Activated T-helper 1 cell treated with anti-CD3 and anti-CD28 coated beads, Interleukin-12 subunit alpha, Interleukin-12 subunit beta, Interleukin-2, Interleukin-4 antibody, amounts not matched to agents 30 ng/mL and 10 ng/mL and 1 ng/mL, durations not matched to agents 14 hours and 24 hours and 36 hours (primary cell): ENCODE measurements at places on chromosomes 2 and 18. TPM values are rescaled to one million over a fixed set of nuclear protein-coding genes. Genes with fewer than 3 reads are reported as not detected.
A peak's percentile ranks its signal among the peaks of the same experiment; 100 is the strongest.

- DNase-seq = no peak
- no peak overlapping the region for H3K27ac ChIP-seq
- peaks cover 7% of the 10 kb centered on the region for H3K36me3 ChIP-seq
Measured at GRCh38 chr2:203973000-203973399, 36.4 kb downstream of the ICOS start.

GRCh38 chr2:185299867-185300266 lies 438.7 kb upstream of the FSIP2 start:
- H3K4me3 ChIP-seq = no peak overlapping the region
- no peaks in the 10 kb centered on the region for H3K36me3 ChIP-seq
- no peaks in the 10 kb centered on the region for H3K4me1 ChIP-seq
- no peak overlapping the region for H3K27ac ChIP-seq
- H3K27me3 ChIP-seq = no peaks in the 10 kb centered on the region
- no peak for DNase-seq

The AKAIN1 gene
- not detected in 2 replicates for total RNA-seq

DNA sequence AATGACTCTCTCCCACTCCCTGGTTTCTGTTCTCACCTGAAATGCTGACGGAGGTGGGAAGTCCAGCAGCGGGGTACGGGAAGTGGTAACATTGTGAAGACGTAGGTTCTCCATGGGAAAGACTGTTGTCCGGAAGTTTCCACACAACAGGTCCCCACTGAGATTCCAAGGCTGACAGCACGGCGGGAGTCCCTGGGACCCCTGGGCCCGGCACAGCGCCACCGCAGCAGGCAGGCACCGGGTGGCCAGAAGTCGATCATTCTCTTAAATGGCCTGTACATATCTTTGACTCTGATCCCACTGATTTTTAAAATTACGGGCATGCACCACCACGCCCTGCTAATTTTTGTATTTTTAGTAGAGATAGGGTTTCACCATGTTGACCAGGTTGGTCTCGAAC lies 201.0 kb upstream of the SALL3 start:
- H3K27ac ChIP-seq = no peak overlapping the region
- DNase-seq = no peak
- H3K4me1 ChIP-seq = no peaks in the 10 kb centered on the region
- no peaks in the 10 kb centered on the region for H3K27me3 ChIP-seq
- H3K4me3 ChIP-seq = no peak overlapping the region

The PTPRM gene
- total RNA-seq = 10.4 and 10.7 TPM in 2 replicates

DNA sequence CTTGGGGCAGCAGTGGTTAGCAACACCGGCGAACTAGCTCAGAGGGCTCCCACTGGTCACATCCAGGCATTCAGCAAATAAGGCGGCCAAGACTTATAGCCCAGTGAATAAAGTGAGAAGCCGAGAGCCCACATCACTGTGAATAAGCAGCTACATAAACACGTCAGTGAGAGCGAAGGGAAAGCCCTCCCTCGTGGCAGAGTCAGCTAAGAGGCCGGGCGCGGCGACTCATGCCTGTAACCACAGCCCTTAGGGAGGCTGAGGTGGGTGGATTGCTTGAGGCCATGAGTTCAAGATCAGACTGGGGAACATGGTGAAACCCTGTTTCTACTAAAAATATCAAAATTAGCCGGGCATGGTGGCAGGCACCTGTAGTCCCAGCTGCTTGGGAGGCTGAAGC lies 5.2 kb downstream of the D2HGDH start:
- H3K4me1 ChIP-seq = peaks cover 24% of the 10 kb centered on the region
- peak overlapping the region; percentile 67 for H3K27ac ChIP-seq
- H3K27me3 ChIP-seq = peaks cover 3% of the 10 kb centered on the region
- H3K4me3 ChIP-seq = peak overlapping the region; percentile 54

DNA sequence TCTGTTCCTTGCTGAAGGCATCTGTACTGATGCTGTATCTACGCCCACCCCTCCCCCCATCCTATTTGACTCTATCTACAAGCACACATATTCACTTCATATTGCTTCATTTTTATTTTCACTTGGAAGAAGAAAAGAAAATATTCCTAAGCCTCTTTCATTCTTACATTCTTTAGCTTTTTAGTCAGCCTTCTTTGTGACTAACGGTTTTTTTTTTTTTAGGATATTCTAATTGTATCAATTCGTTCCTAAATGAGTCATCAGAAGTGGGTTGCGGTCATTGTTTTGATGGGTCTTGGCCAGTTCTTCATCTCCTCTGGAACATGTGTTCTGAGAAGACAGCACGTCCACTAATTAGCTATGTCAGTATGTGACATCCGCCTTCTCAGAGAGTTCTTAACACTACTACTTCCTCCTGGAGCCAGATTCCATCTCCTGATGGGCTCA lies 88.7 kb downstream of the MYO1B start:
- no peak overlapping the region for H3K4me3 ChIP-seq
- H3K27me3 ChIP-seq = no peaks in the 10 kb centered on the region
- no peaks in the 10 kb centered on the region for H3K4me1 ChIP-seq
- H3K36me3 ChIP-seq = peaks cover 7% of the 10 kb centered on the region
- DNase-seq = no peak
- no peak overlapping the region for H3K27ac ChIP-seq

The ARHGEF4 gene
- total RNA-seq = 0.05 and 0.10 TPM in 2 replicates

- DNase-seq = no peak
- no peaks in the 10 kb centered on the region for H3K27me3 ChIP-seq
- H3K4me1 ChIP-seq = no peaks in the 10 kb centered on the region
Measured at GRCh38 chr2:129735576-129735975, 243.9 kb upstream of the RAB6C start.

The MC4R gene
- not detected in 2 replicates for total RNA-seq

DNA sequence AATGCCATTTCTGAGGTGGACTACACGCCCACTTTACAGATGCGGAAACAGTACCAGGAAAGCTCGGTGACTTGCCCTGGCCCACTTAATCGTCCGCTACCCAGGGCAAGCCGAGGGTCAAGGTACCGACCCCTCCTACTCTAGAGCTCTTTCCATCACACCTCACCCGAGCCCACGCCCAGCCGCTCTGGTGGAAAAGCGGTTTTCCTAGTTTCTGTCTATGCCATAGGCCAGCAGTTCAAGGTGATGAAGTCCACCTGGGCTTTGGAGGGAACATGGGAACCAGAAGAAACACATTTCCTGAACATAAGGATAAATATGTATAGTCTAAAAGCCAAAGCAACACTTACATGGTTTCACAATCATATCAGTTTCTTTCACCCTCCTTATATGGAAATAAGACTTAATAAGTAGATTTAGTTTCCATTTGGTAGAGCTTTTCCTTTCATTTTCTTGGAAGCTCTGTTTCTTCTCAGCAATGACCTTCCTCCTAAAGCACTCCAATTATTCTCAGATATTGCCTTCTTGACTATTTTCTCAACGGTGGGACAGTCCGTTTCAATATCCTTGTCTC lies 567 bp downstream of the VWA3B start:
- H3K27me3 ChIP-seq = peaks cover 33% of the 10 kb centered on the region
- H3K4me1 ChIP-seq = peaks cover 21% of the 10 kb centered on the region
- DNase-seq = no peak

- no peaks in the 10 kb centered on the region for H3K4me1 ChIP-seq
- no peak overlapping the region for H3K27ac ChIP-seq
Measured at GRCh38 chr18:31401156-31402025, 24.8 kb downstream of the DSG4 start.

GRCh38 chr2:231648579-231649174 lies 56.0 kb downstream of the TEX44 start:
- peaks cover 29% of the 10 kb centered on the region for H3K4me1 ChIP-seq

GRCh38 chr2:153110486-153110885 lies 368.1 kb downstream of the RPRM start:
- H3K4me3 ChIP-seq = no peak overlapping the region
- no peaks in the 10 kb centered on the region for H3K36me3 ChIP-seq
- peaks cover 5% of the 10 kb centered on the region for H3K4me1 ChIP-seq
- no peak overlapping the region for H3K27ac ChIP-seq

The ZNF407 gene
- 19.8 and 21.4 TPM in 2 replicates for total RNA-seq

- H3K4me3 ChIP-seq = no peak overlapping the region
- no peaks in the 10 kb centered on the region for H3K27me3 ChIP-seq
- DNase-seq = no peak
- H3K36me3 ChIP-seq = no peaks in the 10 kb centered on the region
- H3K4me1 ChIP-seq = no peaks in the 10 kb centered on the region
Measured at GRCh38 chr18:58391932-58392323, 237.0 kb downstream of the ALPK2 start.

DNA sequence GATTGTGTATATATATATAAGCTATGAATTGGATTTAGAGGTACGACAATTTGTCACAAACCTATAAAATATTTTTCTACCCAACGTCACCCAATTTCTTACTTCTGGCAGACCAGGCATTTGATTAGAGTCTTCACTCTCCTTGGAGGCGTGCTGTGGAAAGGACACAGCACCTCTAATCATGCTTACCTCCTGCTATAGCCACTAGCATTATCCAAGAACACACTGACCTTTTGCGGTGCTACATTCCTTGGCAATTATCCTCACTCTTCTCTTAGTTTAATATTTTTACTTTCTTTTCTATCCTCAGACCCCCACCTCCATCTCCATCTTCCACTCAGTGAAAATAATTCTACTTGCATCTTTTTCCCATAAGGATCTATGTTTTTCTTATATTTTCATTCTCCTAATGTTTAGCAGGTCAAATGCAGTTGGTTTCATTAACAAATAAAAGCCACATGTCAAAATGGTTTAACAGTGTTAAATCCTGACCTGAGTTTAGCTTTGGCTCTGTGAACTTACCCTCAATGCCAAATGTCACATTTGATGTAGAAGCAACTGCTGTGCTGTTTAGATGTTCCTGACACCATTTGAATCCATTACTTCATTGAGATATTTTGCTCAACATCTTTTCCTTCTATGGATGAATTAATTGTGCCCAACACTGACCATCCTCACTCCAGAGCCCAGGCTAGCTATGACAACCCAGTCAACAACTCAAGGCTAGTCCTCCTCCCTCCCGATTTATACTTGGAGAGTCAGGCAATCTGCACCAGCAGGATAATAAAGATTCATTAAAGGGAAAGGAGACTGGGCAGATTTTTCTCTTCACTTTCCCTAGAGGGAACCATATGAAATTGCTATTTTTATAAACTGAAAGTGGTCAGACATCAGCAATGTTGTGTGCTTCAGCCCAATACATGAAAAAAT lies 240.5 kb downstream of the MREG start:
- no peaks in the 10 kb centered on the region for H3K4me1 ChIP-seq
- peaks cover 2% of the 10 kb centered on the region for H3K27me3 ChIP-seq
- DNase-seq = no peak
- no peak overlapping the region for H3K4me3 ChIP-seq

The ANO7 gene
- 2.1 and 2.4 TPM in 2 replicates for total RNA-seq

DNA sequence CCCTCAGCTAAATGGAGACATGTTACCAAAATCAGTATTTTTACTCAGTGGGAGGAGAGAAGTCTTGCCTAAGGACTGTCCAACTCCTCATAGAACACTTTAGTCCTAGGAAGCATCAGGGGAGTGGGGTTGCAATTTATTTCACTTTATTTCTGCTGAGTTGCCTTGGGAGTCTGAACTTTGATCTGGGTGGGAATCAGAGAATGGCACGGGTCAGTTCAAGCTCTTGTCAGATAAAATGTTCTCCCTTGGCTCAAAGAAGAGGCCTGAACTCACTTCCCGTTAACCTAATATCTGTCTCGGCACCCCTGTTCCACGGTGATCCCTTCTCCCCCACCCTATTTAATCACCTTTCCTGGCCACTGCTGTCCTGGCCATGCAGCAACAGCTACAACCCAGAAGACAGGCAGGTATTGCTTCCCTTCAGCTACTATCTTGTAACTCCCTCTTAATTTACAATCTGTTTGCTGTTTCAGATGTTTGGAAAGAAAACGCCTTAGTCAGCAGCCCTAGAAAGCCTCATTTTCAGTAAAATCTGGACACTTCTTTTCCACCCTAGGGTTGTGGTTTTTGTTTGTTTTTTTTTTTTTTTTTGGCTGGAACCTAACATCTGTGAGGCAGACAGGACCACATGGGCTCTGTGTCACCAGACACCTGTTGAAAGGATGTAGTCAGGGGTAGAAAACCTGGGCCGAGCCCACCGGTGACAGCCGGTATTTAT lies 52.5 kb downstream of the SERTAD2 start:
- peaks cover 2% of the 10 kb centered on the region for H3K36me3 ChIP-seq
- no peak for DNase-seq
- no peak overlapping the region for H3K4me3 ChIP-seq
- no peak overlapping the region for H3K27ac ChIP-seq
- peaks cover 2% of the 10 kb centered on the region for H3K27me3 ChIP-seq

- no peaks in the 10 kb centered on the region for H3K27me3 ChIP-seq
- DNase-seq = no peak
- peak overlapping the region; percentile 45 for H3K27ac ChIP-seq
- peaks cover 71% of the 10 kb centered on the region for H3K4me1 ChIP-seq
Measured at GRCh38 chr2:10380048-10380926, 67.8 kb downstream of the ODC1 start.

- peaks cover 1% of the 10 kb centered on the region for H3K27me3 ChIP-seq
- H3K4me1 ChIP-seq = peaks cover 7% of the 10 kb centered on the region
- H3K4me3 ChIP-seq = no peak overlapping the region
- no peak for DNase-seq
Measured at GRCh38 chr18:13398631-13399030, 180.1 kb downstream of the LDLRAD4 start.

DNA sequence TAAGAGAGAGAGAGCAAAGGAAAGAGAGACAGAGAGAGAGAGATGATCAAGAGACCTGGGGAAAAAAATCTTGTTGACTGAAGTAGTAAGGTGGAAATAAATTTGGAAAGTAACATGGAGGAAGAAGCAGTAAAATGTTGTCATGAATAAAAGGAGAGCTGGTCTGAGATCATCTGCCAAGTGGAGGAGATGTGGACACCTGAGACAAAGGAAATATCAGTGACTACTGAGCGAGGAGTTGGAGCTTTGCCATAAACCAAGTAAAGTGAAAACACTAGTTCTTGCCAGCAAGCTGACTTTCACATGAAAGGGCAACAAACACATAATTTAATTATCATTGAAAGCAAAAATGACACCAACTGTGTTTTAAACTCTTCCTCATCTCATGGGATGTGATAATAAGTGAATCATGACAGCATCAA lies 49.0 kb upstream of the DSG1 start:
- H3K4me3 ChIP-seq = no peak overlapping the region
- no peak for DNase-seq
- no peak overlapping the region for H3K27ac ChIP-seq
- no peaks in the 10 kb centered on the region for H3K36me3 ChIP-seq
- H3K27me3 ChIP-seq = no peaks in the 10 kb centered on the region
- H3K4me1 ChIP-seq = no peaks in the 10 kb centered on the region

DNA sequence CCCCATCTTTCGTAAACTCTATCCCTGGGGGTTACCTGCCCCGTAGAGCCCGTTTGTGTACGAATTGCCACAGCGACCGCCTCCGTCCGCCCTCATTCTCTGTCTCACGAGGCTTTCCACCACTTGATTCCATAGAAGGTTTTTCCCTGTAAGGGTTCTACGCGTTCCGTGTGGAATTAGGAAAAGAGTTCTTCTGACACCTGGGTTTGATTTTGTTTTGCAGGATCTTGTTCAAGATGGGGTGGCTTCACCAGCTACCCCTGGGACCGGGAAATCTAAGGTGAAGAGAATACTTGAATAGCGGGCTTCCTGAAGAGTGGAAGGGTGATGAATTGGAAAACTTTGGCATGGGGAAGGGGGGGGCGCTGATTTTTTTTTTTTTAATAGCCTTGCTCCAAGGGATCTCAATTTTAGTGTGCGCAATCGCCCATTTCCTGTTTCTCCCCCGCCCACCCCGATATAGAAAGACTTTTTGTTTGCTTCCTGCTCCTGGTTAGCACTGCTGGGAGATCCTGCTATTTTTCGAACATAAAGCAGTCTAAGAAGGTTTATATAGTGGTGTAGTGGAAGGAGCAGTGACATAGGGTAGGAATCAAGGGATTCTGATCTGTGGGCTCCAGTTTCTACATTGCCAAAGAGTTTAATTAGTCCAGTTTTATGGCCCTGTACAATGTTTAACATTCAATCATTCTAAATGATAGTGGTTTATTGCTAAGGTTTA lies 564 bp downstream of the GCC2 start:
- H3K4me1 ChIP-seq = peaks cover 44% of the 10 kb centered on the region
- peak overlapping the region; percentile 85 for H3K27ac ChIP-seq
- no peak for DNase-seq
- H3K36me3 ChIP-seq = peaks cover 25% of the 10 kb centered on the region
